ENCODE measurements at places on chromosomes 16 and 17.

DNA sequence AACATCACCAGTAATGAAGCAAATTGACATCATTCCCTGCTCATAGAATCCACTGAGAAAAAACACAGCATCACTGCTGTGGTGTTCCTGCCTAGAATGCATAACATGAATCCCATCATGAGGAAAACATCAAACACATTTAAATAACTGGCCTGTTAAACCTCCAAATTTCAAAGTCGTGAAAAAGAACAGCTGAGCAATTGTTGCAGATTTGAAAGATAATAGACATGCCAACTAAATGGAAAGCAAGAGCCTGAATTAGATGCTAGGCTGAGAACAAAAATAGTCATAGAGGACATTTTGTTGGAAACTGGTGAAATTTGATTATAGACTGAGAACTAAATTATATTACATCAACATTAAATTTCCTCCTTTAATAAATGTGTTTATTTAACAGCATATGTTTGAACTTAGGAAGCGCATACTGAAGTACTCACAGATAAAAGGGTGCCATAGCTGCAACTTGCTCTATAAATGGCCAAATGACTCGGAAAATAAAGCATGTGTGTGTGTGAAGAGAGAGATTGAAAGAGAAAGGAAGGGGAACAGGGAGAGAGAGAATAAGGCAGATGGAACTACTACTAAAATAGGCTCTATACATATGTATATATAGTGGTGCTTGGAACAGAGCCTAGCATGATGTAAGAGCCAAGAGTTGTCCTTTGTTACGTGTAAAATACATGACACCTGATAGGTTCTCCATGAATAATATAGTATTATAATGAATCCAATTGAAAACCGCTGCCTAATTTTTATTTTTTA, 305.0 kb upstream of the MON1B start:
- no peak for DNase-seq

DNA sequence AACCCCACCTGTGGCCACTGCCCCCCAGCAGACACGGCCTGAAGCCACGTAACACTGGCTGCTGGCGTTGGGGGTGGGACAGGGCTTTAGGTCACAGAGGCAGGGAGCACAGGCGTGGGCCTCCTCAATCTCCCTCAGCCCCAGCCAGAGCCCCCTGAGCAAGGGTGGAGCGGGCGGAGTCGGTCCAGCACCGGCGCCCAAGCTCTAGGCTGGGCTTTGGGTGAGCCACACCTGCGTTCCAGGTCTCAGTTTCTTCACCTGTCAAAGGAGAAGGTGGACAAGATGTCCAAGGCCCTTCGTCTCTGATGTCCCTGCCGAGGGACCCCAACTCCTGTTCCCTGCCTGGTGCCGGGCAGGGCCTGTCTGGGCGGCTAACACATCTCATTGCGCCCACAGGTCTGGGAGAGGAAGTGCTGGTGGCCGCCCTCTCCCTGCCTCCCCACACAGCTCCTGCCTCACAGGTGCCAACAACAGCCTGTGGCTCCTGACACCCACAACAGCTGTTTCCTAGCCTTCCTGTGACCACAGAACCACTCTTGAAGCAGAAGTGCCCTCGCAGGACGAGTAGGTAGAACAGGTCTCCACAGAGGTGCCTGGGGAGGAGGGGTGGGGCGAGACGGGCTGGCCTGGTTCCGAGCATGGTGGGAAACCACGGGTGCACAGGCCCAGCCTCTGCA, 12.0 kb downstream of the FAM83G start:
- DNase-seq = peak; percentile 41

GRCh38 chr16:3880623-3881498, at the start of gene CREBBP:
Gene CREBBP, minus strand, starts transcription at chr16:3880713. Its CDS starts 797 bp downstream, at chr16:3879916.
- DNase-seq = peak; percentile 69

DNA sequence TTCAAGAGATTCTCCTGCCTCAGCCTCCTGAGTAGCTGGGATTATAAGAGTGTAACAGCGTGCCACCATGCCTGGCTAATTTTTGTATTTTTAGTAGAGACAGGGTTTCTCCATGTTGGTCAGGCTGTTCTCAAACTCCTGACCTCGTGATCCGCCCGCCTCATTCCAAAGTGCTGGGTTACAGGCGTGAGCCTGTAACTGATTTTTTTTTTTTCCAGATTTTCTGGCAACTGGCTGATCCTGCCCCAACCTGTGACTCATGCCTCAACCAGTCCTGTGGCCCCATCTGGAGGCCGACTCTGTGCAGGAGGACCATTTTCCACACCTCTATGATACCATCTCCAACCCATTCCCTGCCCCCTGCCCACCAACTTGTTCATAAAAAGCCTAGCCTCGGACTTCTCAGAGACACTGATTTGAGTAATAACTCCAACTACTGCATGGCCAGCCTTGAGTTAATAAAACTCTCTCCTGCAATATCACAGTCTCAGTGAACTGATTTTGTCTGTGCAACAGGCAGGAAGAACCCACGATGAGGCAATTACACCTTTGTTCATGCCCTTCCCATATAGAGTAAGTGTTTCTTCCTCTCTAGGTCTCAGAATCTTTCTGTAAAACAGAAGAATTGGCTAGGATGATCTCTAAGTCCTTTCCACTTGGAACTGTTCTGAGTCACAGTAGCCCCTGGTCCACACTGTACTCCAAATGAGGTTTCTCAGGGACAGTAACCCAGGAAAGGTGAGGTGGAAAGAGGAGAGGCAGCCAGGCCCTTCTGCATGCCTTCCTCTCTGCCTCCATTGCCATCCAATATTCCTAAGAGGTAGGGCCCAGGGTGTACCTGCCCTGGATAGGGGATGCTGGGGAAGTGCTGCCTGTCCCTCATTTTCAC, 8.8 kb upstream of the CNOT1 start:
- no peak for DNase-seq

Data from DMS79 treated with DMSO at 0.1 percent for 48 hours (cell line).